ENCODE measurements at places on chromosomes 6 and 20.

GRCh38 chr6:90285042-90285481, 11.6 kb downstream of the BACH2 start:
- no peak for DNase-seq

DNA sequence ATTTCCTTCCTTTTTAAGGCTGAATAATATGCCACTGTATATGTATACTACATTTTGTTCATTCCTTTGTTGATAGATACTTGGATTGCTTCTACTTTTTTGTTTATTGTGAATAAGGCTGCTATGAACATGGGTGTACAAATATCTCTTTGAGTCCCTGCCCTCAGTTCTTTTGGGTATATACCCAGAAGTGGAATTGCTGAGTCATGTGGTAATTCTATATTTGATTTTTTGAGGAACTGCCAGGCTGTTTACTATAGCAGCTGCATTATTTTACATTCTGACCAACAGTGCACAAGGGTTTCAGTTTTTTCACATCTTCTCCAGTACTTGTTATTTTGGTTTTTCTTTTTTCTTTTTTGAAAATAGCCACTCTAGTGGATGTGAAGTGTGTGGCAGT, 34.1 kb downstream of the CDS2 start:
- no peak for DNase-seq

DNA sequence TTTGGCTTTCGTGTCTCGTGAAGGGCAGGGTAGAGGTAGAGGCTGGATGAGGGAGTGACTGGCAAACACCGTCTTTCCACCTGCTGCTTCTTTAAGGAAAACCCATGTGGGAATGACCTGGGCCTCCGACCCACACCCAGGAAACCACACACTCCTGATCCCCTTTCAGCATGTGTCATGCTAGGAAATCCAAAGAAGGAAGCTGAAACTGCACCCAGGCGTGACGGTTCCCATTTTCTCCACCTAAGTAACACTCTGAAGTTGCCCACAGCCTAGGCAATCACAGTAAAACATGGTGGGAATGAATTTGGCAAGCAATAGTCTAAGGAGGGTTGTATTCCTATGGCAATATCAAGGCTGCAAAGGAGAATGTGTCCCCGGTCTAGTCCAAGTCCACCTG, 538.4 kb upstream of the NOX3 start:
- DNase-seq, result no peak

DNA sequence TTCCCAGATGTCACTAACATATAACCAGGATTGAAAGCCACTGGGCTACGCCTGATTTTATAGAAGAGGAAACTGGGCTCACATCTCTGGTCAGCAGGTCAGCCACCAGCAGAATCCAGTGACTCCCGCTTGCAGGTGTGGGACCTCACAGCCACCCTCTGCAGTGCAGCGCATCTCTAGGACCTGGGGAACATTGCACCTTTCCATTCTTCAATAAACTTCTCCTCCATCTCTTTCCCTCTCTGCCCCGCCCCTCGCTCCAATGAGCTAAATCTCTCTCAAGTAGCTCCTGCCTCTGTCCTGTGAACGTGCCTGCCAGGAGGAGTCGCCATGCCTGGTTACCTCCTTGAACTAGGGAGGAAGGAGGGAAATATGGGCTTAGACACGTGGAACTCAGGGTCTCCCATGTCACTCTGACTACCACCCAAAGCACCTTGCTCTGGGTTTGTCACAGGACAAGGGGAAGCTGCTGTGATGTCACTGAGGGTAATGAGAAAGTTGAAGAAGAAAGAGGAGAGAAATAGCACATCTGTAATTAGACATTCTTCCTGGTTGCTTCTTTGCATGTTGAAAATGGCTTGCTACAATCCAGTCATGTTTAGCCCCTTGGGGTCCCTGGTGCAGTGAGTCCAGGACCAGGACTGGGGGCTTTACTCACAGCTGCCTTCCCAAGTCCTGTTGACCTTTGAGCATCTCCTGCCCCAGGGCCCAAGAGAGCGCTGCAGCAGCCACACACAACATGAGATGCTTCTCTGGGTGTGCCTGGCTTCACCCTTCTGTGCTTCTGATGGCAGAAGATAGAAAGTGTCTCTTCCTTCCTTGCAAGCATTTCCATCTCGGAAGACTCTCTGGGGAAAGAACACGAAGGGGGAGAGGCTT, 469.4 kb downstream of the PREX1 start:
- DNase-seq, result no peak

DNA sequence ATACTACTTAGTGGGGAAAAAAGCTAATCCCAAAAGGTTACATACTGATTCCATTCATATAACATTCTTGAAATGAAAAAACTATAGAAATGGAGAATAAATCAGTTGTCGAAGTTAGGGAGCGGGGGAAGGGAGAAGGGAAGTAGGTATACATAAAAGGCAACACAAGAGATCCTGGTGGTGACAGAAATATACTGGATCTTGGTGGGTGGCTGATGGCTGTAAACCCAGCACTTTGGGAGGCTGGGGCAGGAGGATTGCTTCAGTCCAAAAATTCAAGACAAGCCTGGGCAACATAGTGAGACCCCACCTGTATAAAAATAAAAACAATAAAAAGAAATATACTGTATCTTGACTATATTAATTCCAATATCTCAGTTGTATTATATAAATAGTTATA, 105.7 kb upstream of the LGSN start:
- DNase-seq, result no peak

DNA sequence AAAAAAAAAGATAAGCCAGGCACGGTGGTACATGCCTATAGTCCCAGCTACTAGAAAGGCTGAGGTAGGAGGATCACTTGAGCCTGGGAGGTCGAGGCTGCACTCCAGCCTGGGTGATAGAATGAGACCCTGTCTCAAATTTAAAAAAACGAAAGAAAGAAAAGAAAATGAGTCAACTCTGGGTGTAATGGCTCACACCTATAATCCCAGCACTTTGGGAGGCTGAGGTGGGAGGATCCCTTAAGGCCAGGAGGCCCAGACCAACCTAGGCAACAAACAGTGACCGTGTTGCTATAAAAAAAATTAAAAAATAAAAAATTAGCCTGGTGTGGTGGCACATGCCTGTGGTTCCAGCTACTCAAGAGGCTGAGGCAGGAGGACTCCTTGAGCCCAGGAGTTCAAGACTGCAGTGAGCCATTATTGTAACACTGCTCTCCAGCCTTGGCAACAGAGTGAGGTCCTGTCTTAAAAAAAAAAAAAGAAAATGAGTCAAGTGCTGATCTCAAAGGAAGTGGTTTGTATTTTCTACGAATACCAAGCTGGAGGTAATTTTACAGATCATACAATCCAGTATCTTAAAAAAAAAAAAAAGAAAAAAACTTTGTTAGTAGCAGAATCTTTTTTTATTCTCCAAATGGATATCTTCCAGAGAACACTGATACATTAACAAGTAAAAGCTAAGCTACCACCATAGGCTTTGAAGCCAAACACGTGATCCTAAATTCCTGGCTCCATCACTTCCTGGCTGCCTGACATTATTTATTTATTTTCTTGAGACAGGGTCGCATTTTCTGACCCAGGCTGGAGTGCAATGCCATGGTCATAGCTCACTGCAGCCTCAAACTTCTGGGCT, 5.7 kb downstream of the COMMD7 start:
- DNase-seq, result no peak

DNA sequence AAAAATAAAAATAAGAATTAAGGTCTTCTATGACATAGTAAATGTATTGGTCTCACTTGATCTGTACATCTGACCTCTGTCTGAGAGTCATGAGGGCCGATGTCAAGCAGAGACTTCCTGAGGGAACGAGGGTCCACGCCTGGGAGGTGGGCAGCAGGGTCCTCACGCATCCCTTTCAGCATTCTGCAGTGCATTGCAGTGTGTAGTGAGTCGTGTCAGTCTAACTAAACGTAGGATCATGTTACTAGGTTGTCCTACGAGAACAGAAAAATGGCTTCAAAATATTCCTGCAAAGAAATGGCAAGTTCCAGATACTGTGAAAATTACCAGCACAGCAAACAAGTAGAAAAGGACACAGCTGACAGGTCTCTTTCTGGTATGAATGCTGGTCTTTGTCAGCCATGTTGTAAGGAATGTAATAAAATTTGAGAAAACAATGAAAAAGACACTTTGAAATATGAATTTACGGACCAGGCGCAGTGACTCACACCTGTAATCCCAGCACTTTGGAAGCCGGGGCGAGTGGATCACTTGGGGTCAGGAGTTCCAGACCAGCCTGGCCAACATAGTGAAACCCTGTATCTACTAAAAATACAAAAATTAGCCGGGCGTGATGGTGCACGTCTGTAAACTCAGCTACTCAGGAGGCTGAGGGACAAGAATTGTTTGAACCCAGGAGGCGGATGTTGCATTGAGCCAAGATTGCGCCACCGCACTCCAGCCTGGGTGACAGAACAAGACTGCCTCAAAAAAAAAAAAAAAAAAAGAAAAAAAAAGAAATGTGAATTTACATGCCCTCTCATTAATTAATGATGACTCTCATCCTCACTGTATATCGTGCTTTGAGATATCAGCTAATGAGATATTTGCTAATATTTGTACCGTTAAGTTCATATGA, 2.4 kb upstream of the AHCY start:
- no peak for DNase-seq

DNA sequence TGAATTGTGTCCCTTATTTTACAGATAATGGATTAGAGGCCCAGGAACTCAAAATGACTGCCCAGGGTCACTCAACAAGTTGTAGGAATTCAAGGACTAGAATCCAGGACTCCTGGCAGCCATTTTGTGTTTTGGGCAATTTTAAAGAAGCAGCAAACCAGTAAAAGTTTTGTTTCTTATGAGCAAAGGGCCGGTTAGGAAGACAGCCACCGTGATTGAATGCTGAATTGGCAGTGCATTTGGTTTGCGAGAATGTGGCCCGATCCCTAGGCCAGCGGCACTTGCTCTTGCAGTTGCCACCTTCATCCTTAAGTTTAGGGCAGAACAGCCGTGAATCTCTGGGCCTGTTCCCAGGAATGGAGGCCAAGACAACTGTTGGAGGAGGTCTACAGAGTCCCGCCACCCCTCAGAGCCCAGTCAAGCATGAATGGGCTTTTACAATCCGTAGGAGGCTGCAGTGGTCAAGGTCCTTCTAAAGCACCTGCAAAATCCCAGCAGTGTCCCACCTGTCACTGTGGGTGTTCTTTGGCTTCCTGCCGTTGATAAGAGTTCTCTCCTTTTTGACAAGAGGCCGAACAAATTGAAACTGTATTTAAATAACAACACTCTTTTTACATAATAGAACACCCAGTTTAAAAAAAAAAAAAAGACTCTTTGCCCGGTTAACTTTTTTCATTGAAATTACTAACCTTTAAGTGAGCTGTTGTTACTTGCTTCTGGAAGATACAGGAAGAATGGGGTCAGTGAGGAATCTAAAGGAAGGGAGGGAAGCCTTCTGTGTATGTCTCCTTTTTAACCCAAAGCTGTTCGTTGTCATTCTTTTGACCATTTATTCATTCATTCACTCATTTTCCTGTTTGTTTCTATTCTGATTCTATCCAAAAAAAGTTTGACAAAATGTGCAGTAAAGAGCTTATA, 68.7 kb downstream of the PHACTR2 start:
- no peak for DNase-seq

DNA sequence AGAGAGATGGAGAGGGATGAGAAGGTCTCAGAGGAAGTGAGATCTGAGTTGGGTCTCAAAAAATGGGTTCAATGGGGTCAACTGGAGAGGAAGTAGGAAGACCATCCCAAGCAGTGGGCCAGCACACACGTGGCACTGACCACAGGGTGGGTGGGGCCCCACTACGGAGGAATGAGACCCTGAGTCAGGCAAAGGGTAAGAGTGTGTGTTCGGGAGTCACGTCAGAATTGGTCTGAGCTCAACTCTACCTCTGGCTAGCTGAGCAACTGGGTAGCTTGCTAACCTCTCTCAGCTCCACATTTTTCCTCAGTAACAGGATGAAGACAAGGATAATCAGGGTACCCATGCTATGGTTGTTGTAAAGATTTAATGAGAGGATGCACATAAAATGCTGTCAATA, 79.0 kb downstream of the TRERF1 start:
- DNase-seq, result no peak

DNA sequence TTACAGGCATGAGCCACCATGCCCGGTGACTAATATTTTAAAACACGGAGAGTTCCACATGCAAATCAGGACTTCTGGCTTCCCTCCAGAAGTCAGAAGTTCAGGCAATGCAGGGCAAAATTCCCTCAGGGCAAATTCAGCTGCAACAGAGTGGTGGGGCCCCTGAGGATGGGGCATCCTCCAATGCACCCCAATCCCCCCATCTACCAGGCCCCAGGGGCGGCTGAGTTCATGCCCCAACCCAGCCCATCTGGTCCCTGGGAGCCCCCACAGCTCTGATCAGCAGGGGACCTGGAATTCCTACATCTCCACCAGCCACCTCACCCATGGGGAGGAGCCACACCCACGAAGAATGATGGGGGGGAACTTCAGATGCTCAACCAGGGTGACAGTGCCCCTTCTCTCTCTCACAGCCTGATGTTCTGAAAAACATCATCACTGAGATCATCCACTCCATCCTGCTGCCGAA, 22.6 kb downstream of the BPIFB1 start:
- DNase-seq, result no peak

- DNase-seq, result no peak
Measured at GRCh38 chr6:36912030-36912454, 26.3 kb downstream of the C6orf89 start.

DNA sequence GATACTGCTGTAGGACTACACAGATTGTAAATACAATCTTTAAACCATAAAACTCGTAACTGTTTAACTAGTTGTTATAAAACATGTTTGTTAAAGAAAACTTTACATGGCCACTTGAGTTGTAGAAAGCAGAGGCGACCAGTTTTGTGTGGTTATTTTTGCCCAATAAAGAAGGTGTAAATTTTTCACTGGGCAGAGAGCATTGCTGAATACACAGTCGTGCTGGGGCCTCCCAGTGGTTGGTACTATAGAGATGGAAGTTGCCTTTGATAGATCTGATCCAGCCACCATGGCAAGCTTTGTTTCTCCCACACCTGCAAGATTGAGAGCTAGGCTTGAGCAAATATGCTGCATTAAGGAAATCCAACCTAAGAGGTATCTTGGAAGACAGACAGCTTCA, 34.0 kb upstream of the YWHAB start:
- DNase-seq, result no peak

GRCh38 chr6:104421650-104422049, 438.1 kb downstream of the HACE1 start:
- DNase-seq, result no peak

GRCh38 chr6:181049-181654, 111.1 kb upstream of the DUSP22 start:
- DNase-seq, result no peak

DNA sequence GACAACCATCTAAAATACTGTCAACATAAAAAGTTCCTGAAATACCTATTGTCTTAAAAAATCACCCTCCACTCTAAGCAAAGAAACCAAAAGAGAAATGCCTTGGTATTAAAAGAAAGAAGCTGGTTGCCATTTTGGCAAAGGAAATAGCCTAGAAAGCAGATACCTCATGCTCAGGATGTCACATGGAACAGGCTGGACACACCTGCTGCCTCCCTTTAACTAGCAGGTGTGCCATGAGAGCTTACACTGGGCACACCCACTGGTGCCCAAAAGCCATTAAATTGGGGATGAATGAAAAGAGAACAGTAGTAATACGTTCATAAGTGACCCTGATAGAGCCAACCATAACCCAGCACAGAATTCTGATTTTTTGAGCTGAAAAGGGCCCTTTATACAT, 1.5 kb downstream of the SLC23A2 start:
- DNase-seq, result no peak

- DNase-seq, result no peak
Measured at GRCh38 chr20:761418-762381, 6.6 kb downstream of the SLC52A3 start.

Data from activated CD8-positive, alpha-beta memory T cell treated with anti-CD3 and anti-CD28 coated beads for 1 hour (primary cell).